ENCODE measurements at places on chromosomes 12 and 14.

DNA sequence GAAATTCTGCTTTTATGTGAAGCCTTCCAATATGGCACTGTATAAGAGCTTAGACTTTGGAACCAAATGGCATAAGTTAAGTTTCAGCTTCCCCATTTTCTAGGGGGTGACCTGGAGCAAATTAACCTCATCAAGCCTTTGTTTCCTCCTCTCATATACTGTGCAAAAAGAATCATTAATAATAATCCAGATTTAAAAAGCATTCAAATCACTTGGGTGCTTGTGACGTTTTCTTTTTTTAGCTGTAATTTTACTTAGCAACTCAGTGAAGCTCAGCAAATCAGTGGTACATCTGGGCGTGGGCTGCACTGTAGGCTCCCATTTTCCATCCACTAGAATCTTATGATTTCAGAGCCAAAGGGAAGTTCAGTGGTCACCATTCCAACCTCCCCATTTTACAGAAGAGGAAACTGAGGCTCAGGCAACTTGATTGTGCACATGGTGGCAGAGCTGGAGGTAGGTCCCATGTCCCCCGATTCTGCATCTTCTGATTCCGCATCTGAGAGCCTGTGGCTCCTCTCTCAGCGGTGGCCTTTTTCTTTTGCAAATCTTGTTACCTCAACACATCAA is 131.2 kb downstream of the SNAPC1 start:
- no peaks in the 10 kb centered on the region for H3K36me3 ChIP-seq
- no peak for DNase-seq
- peaks cover 7% of the 10 kb centered on the region for H3K4me1 ChIP-seq
- H3K4me3 ChIP-seq, result no peak overlapping the region
- no peaks in the 10 kb centered on the region for H3K27me3 ChIP-seq
- no peak overlapping the region for H3K27ac ChIP-seq

DNA sequence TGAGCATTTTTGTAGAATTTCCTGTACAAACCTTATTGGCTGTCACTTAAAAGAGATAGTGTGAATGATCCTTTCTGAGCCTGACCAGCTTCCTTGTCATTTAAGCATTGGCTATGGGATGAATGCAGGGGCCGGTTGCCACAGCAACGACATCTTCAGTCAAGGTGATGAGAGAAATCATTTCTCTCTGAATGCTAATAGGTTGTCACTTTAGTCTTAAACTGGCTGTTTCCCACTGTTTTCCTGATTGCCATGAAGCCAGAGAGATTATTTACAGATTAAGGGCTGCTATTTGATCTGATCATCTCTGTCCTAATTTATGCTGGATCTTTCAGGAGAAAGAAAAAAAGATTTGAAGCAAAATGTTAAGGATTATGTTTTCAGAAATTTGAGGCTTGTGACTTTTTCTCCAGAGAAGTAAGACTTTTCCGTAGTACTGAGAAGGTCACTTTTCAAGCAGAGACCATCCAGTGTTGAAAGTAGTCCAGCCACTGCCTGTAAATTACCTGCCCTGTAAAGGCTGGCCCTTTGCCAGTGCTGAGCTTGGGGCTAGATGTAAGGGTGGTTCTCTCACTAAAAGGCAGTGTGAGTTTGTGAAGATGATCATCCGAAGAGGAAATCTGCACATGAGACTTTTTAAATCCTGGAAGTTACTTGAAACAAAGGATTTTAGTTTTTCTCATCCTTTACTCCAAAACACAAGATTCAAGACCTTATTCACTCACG is 235.6 kb downstream of the DACT1 start:
- DNase-seq, result no peak
- H3K4me1 ChIP-seq, result no peaks in the 10 kb centered on the region
- H3K36me3 ChIP-seq, result no peaks in the 10 kb centered on the region
- H3K27ac ChIP-seq, result no peak overlapping the region

DNA sequence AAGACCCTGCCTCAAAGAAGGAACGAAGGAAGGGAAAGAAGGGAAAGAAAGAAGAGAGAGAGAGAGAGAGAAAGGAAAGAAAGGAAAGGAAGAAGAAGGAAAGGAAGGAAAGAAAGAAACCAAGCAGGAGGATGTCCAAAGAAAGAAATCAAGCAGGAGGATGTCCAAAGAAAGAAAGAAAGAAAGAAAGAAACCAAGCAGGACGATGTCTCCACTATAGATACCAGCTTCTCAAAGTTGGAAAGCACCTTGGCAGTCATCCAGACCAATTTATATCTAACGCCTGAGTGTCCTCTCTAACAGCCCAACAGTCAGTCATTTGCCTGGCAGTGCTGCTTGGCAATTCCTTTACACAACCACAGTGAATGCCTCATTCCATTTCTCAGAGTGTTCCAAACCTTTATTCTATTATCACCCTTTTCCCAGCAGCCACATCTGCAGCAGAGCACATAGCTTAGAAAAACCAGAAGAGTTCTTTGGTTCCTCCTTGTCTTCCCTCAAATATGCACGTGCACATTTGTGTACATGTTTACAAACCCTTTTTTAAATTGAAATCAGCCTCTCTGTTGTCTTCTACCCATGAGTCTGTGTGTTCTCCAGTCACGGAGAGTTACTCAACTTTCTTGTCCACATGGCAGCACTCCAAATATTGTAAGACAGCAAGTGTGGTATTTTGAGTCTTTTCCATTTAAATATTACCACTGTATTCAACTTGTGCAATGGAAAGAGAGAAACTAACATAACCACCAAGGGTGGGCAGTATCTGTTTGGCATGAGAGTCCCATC is 138.4 kb downstream of the STXBP6 start:
- no peak overlapping the region for H3K27ac ChIP-seq
- no peaks in the 10 kb centered on the region for H3K4me1 ChIP-seq
- DNase-seq, result no peak
- H3K27me3 ChIP-seq, result no peaks in the 10 kb centered on the region

- DNase-seq, result no peak
- H3K36me3 ChIP-seq, result no peaks in the 10 kb centered on the region
- no peaks in the 10 kb centered on the region for H3K4me1 ChIP-seq
- no peak overlapping the region for H3K27ac ChIP-seq
- H3K27me3 ChIP-seq, result no peaks in the 10 kb centered on the region
- no peak overlapping the region for H3K4me3 ChIP-seq
Observed at GRCh38 chr14:74586681-74587362, 25.2 kb downstream of the LTBP2 start.

- H3K27ac ChIP-seq, result no peak overlapping the region
- H3K27me3 ChIP-seq, result no peaks in the 10 kb centered on the region
- peaks cover 23% of the 10 kb centered on the region for H3K4me1 ChIP-seq
- H3K4me3 ChIP-seq, result no peak overlapping the region
- no peaks in the 10 kb centered on the region for H3K36me3 ChIP-seq
Observed at GRCh38 chr14:23172096-23172495, 11.4 kb downstream of the SLC7A8 start.

- peaks cover 58% of the 10 kb centered on the region for H3K4me1 ChIP-seq
- peak overlapping the region; percentile 76 for H3K4me3 ChIP-seq
- H3K27ac ChIP-seq, result peak overlapping the region; percentile 66
- DNase-seq, result peak; percentile 59
Observed at GRCh38 chr14:104677512-104678332, 11.7 kb upstream of the INF2 start.

GRCh38 chr12:67038486-67038885 is 230.7 kb upstream of the CAND1 start:
- H3K4me3 ChIP-seq, result no peak overlapping the region
- no peaks in the 10 kb centered on the region for H3K27me3 ChIP-seq
- H3K36me3 ChIP-seq, result no peaks in the 10 kb centered on the region
- no peak overlapping the region for H3K27ac ChIP-seq

All from neuronal stem cell (in vitro differentiated cells).